ENCODE measurements at places on chromosomes 13 and 19.

DNA sequence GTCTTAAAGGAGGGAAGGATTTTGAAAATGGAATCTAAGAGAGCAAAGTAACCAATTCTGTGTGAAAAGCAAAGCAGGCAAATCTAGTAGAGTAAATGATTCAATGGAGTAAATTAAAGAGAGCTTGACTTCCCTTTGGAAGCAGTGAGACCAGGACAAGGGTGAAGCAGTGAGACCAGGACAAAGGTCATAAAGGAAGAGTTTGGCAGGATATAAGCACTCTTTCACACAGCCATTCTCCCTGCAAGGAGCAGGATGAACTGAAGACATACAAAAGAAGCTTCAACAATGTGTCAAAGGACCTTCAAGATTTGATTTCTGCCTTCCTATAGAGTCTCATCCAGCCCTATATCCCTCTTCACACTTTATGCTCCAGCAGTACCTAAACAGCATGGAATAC lies 123.8 kb downstream of the ENOX1 start:
- no peak for DNase-seq

DNA sequence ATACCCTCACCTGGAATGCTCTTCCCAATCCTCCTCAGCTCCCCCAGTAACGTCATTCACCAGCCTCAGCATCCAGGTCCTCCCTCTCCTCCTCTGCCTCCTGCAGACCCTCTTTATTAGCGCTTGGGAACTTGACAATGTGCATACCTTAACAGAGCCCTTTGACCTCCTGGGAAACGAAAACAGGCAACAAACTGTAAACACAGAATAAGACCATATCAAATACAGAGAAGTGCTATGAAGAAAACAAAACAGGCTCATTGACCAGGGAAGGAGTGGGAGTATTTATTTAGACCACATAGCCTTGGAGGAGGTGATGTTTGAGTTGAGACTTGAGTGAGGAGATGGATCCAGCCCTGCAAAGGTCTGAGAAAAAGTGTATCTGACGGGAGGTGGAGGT lies 107.9 kb upstream of the SLC7A1 start:
- DNase-seq: no peak

DNA sequence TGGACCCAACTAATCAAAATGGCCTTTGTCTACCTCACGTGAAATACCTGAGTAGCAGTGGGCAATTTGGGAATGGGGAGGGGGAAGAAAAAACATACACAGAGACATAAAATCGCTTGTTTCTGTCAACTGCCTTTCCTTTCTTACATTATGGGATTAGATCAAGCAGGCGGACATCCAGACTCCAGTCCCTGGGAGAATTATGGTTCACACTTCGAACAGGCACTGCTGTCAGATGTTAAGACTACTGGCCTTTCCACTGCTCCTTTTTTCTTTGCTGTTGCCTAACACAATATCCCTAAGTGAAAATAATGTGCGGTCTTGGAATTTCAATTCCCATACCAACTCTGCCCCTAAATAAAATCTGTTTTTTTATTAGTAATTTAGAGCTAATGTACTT lies 1719.7 kb upstream of the SLC10A2 start:
- DNase-seq: no peak

- DNase-seq: no peak
These were observed 11.7 kb upstream of the ACTN4 start for GRCh38 chr19:38635483-38636399.

GRCh38 chr19:30286378-30286777 lies 85.8 kb upstream of the ZNF536 start:
- no peak for DNase-seq

- no peak for DNase-seq
These were observed 14.3 kb upstream of the LRRC63 start for GRCh38 chr13:46197299-46198048.

DNA sequence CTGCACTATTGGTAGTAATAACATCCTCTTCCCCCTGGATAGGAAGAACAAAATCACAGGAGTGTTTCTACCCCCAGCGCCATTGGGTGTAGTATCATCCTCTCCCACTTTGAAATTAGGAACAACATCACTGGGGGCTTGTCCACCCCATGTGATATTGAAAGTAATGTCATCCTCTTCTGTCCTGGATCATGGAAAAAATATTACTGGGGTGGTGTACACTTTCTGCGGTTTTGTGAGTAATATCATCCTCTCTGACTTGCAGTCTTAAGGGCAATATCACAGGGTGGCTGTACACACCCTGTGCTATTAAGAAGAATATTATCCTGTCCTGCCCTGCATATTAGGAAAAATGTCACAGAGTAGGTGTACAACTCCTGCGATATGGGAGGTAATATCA lies 4.9 kb upstream of the RGCC start:
- no peak for DNase-seq

- DNase-seq: peak; percentile 66
These were observed 19.4 kb downstream of the CEACAM21 start for GRCh38 chr19:41595258-41595889.

Data from HFF-Myc (cell line).